ENCODE measurements at places on chromosomes 11 and 22.

- DNase-seq, result peak; percentile 44
Measured at GRCh38 chr11:86869966-86870570, 69.7 kb downstream of the PRSS23 start.

- DNase-seq, result no peak
Measured at GRCh38 chr11:72626414-72626936, 47.7 kb downstream of the PDE2A start.

- DNase-seq, result no peak
Measured at GRCh38 chr22:34858066-34858465, 207.9 kb upstream of the ISX start.

GRCh38 chr11:73659961-73660360, 13.6 kb downstream of the PLEKHB1 start:
- DNase-seq, result no peak

DNA sequence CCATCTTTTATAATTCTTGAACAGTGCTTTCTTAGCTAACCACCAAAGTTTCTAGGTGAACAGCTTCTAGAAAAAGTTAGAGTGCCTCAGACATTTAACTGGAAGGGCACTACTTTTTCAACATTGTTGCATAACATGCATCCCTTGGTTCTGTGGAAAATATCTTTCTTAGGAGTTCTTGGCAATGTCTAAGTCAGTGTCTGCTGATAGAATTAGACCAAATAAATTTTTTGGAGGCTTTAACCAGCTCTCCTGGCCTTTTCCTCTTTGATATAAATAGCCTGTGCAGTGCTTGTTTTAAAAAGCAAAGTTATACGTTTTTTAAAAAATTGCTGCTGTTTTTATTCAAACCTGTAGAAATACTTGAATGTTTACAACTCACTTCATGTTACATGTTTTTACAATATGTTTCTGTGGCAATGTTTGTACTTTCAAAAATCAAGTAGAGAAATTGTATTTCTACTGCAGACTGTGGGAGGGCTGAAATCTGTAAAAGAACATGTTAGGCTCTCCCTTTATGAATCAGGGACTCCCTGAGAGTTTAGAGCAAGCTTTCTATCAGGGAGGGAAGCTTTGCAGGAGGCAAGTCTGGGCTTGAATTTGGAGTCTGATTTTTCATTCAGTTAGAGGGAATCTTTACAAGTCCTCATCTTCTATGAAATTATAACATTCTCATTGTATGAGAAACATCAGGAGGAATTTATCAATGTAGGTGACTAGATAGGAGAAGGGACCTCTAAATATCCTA, 16.3 kb upstream of the PANX1 start:
- no peak for DNase-seq

DNA sequence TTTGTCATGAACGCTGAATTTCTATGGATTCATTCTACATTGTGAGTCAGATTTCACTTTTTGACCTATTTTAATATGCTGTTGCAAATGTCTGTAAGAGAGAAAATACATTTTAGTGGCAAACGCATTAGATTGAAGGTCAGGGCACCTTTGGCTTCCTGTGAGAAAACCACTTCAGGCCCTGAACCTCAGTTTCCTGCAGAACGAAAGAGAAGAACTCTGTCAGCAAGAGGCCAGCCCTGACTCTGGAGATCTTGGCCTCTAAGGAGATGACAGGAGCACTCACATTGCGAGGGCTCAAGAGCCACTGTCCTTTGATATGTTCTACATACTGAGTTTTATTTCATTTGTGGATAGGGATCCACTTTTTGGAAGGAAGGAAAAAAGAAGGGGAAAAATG, 83.6 kb downstream of the KCNJ1 start:
- peak; percentile 25 for DNase-seq

- no peak for DNase-seq
Measured at GRCh38 chr11:11847082-11847481, 5.3 kb downstream of the USP47 start.

DNA sequence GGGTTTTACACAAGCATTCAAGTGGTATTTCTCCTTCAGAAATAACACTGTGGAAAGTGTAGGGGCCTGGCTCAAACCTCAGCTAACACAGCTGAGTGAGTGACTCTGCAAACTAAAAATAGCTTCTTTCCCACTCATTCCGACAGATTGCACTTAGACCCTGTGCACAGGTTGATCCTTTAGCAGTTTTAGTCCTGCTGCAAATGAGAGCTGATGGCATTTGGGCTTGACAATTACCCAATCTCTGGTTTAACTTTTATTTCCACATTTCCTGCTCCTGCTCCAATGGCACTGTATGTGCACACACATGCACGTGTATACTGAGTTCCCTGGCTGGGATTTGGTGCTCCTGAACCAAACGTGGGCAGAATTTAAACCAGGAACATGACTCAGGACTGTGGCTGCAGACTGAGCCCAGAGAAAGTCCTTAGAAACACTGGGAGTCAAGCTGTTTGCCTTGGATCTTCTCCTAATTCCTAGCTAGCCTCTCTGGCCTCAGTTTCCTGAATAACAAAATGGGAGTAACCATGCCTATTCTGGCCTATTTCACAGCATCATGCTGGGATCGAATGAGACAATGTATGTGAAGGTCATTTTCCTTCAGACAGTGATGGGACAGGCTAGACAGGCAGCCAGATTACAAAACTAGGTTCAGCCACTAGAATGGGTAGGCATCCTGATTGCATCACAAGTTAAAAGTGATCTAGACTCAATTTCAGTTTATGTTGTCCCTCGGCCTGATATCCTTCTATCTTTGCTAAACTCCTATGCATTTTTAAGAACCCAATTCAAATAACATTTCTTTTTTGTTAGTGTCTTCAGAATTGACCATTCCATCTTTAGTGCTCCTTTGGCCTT, 58.2 kb downstream of the SERGEF start:
- no peak for DNase-seq

GRCh38 chr11:116225236-116225635, 547.6 kb downstream of the BUD13 start:
- DNase-seq, result no peak

DNA sequence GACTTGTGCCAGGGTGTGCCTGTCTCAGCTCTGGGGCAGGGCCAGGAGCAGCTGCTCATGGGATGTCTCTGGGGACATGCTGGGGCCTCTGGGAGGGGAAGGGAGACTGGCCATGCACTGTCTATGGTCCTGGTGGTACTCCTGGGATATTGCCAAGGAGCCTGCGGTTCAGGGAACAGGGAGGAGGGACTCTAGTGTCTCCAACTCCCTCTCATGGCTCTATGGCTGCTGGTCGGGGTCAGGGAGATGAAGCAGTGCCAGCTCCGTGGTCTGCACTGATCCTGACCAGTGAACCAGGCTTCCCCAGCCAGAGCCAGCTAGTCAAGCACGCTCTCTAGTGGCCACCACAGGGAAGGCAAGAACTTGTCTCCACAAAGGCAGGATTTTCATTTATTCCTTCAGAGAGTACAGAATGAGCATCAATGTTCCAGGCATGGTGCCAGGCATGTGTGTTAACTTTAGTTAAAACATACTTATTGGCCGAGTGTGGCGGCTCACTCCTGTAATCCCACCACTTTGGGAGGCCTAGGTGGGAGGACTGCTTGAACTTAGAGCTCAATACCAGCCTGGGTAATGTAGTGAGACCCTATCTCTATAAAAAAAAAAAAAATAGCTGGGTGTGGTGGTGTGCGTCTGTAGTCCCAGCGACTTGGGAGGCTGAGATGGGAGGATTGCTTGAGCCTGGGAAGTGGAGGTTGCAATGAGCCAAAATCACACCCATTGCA, 2.5 kb upstream of the BEST1 start:
- peak; percentile 65 for DNase-seq

GRCh38 chr22:22927196-22927887, 39.7 kb downstream of the IGLL5 start:
- no peak for DNase-seq

DNA sequence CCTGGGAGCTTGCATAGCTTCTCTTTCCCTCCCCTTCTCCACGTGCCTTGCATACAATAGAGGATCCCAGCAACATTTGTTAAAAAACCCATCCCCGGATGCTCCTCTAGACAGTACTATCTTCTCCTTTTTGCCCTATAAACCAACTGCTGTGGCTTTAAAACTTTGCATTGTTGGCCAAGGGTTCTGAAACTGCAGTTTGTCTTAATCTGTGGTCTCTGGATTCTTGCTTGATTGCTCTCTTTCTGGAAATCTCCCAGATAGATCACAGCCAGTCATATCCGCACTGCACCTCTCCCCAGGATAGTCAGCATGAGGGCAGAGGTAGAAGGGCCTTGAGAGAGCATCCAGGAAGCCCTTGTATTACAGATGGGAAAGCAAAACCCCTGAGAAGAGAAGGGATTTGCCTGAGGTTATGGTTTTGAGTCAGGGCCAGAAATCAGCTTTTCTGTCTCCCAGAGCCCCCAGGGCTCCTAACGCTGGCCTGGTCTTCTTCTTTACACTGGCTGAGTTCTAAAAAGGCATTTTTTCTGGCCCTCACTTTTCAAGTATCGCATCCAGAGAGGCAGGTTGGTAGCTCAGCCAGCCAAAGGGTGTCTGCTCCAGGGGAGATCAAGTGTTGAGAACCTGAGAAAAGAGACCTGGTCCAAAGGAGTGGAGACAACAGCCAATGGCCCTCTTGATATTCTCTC, 70.6 kb downstream of the ADM start:
- no peak for DNase-seq

- no peak for DNase-seq
Measured at GRCh38 chr11:58927393-58928106, 11.7 kb upstream of the GLYATL1 start.

DNA sequence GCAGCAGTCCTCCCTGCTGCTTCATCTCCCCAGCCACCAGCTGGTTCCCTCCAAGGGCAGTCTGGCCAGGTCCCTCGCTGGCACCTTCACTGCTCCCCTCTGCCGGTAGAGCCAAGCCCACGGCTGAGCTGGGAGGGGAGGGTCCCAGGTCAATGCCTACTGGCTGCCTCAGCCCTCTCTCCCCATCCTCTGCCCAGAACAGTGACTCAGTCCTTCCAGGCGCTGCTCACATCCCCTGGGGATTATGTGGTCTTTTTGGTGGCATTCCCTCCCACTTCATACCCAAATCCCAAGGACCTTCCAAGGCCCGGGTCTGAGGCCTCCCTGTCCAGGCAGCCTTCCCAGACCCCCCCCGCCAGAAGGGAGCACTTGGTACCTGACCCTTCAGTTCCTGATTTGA, 44.9 kb downstream of the WNT7B start:
- no peak for DNase-seq

DNA sequence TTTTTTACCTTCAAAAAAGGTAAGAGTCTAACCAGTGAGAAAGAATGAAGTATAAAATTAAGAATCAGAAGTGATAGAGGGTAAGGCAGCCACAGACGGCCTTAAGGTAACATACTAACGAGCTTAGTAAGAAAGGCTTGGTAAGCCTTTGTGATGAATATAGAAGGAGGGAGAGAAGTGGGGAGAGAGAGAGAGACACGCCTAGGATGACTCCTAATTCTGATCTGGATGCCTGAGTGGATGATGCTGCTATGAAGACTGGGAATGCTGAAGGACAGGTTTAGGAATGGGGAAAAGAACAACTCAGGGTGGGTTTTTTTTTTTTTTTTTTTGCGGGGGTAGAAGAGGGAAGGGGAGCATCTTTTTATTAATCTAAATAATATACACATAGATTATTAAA, 4.8 kb downstream of the FBXO3 start:
- DNase-seq, result no peak

DNA sequence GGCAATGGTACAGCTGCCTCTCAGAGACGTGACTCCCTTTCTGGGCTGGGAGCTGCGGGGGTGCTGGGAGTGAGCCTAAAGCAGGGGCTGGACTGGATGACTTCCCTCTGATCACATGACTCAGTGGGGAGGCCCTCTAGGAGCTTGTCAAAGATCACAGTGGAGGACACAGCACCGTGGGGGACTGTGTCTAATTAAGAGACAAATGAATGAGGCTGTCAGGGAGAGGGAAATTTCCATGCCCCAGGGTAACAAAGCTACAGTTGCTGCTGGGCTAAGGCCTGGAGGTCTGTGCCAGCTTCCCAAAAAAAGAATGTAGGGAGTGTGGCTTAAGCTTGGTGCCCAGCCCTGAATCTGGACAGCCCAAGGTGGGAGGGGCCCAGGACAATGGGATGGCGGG, 262.8 kb upstream of the PLET1 start:
- no peak for DNase-seq

DNA sequence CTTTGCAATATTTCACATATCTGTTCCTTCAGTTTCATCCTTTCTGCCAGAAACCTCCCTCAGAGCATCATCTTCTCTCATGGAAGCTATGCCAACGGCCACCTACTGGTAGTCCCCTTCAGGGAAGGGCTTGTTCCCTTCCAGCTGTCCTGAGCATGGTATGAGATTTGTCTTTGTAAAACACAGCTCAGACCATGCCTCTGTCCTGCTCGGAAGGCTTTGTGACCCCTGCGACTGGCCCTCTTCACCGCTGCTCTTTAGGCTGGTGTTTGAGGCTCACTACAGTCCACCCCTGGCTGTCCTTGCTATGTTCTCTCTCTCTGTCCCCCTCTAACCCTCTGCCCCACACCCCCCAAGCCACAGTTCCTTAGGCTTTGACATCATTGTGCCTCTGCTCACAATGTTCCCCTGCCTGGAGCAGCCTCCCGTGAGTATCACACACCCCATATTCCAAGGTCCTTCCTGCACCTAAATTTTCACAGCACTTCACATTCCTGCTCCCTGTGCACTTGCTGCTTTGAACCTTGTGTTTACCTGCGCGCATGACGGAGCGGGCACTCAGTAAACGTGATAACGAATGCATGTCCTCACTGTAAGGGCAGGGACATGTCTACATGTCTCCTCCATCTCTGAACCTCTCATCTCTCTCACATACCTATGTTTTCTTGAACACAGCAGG, 24.0 kb upstream of the ACER3 start:
- no peak for DNase-seq

DNA sequence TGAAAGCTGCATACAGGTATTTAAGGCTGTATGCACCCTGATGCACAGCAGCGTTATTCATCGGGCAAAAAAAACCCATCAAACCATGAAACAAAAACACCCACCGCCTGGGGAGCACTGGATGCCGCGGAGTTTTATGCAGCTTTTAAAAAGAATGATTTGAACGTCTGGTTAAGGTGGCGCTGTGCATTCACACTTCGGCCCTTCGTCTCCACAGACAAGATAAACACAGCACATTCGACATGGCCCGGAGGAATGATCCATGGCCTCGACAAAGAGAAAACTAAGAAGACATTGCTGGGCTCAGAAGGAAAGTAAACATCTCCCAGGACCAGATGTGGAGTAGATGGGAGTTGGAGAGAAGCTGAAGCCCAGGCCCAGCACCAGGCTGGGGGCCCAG, 40.8 kb upstream of the GAL start:
- DNase-seq, result no peak

All from CD4-positive, alpha-beta T cell treated with Interleukin-4 for 4 hours (primary cell).